ENCODE measurements at places on chromosomes 2 and 18.

- DNase-seq = no peak
Measured at GRCh38 chr18:9290156-9290555, 44.4 kb upstream of the TWSG1 start.

- DNase-seq = no peak
Measured at GRCh38 chr18:9495916-9496705, 20.8 kb downstream of the RALBP1 start.

DNA sequence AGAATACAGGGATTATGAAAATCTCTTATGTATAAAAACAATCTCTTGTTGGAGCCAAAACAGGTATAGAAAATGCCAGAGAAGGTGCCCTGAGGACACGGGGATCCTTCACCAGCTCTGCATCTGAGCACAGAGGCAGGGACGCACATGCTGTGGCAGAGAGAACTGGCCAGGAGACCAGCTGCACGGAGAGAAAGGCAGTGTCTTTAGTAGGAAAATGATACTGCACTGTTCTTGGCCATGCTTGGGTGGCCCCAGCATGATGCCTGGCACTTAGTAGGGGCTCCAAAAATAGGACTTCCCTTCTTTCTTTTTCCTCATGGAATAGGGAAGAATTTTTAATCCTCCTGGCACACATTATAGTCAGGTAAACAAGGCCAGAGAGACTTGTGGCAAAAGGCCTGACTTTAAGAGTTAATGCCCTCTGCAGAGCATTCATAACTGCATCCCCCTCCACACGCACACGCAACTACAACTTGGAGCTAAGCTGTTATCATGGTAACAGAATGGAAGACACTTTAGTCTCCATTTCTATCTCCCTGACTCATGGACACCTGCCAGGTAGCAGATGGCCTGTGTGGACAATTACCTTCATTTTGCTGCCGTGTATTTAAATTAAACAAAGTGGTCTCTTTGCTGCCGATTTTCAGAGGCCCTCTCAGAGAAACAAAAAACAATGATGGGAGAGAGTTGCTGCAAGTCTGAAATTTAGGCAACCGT lies 59.7 kb upstream of the DNMT3A start:
- DNase-seq = no peak

DNA sequence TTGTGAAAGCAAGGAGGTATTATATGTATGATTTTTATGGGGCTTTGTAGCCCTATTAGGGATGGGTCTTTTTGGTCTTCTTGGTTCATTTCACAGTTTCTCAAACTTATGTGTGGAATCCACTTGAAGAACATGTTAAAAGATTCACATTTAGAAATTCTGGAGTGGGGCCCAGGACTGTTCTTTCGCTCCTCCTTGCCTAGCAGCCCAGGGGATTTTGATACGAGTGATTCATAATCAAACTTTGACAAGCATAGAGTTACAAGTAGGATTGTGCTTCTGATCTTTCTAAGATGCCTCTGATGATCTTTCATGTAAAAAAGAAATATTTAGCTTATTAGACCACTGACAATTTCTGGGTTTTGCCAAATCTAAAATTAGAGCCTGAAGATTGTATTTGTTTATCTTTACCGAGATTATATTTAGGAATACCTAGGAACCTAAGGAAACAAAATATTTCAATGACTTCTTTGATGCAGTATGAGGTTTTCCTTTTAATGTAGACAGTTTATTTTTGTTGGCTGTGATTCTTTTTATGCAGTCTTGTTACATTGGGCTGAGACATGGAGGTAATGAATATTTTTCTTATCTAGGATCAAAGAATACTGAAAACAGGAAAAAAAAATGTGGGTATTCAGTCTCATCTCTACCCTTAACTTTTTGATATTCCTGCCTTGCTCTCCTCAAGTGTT lies 324.0 kb downstream of the PARD3B start:
- DNase-seq = no peak

DNA sequence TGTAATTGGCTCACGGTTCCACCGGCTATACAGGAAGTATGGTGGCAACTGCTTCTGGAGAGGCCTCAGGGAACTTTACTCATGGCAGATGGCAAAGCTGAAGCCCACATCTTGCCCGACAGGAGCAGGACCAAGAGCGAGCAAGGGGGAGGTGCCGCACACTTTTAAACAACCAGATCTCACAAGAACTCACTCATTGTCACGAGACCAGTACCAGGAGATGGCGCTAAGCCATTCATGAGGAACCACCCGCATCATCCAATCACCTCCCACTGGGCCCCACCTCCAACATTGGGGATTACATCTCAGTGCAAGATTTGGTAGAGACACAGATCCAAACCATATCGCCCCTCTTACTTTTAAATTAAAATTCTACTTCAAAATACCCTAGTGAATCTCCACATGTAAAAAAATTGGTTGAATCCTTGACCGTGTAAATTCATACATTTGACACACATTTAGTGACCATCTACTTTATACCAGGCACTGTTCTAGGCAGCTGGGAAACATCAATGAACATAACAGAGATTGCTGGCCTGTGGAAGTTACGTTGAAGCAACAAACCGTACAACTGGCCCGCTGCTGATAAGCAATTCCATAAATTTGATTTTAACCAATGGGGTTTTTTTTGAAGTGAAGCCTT lies 87.6 kb downstream of the ALPK2 start:
- DNase-seq = no peak

GRCh38 chr2:154400563-154401290 lies 297.8 kb upstream of the KCNJ3 start:
- DNase-seq = no peak

DNA sequence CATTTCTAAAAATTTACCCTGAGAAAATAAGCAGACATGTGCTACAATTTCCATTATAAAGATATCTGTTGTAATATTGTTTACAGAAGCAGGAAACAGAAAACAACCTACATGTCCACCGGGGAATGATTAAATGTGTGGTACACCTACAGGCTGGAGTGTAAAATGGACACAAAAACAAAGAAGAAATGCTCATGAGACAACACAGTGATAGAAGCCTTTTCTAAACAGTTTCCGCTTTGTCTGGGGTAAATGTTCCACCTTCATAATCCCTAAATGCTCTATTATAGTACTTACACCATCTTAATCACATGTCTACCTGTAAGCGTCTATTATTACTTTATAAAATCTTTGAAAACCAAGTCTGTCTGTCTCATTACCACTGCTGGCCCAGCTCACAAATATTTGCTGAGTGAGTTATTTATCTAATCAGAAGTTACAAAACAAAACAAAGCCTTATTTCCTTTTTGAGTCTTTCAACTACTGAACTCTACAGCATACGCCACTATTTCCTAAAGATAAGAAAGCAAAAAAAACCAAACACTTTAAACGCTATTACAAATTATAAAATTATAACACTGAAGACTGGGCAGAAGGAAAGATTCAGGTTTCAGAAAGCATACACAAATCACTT lies 95.3 kb downstream of the PIGN start:
- no peak for DNase-seq

GRCh38 chr2:174606336-174606735 lies 8.7 kb upstream of the WIPF1 start:
- peak; percentile 13 for DNase-seq

GRCh38 chr2:186934420-186934819 lies 85.5 kb upstream of the ZSWIM2 start:
- DNase-seq = no peak

- peak; percentile 97 for DNase-seq
Measured at GRCh38 chr2:10036095-10036884, 7.1 kb upstream of the KLF11 start.

DNA sequence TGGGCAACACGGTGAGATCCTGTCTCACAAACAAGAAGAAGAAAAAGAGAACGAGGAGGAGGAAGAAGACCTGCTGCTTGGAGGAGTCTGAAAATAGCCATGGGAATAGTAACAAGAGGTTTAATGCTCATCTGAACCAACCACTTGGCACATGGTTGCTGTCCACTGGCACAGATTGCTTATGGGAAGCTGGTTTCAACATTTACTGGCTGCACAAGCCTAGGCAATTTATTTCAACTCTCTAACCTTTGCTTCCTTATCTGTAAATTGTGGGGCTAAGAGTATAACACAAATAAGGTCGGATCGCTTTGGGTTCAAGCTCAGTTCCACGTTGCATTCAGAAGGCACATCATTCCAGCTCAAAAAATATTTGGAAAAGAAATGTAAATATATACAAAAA lies 14.2 kb upstream of the RHOB start:
- DNase-seq = no peak

DNA sequence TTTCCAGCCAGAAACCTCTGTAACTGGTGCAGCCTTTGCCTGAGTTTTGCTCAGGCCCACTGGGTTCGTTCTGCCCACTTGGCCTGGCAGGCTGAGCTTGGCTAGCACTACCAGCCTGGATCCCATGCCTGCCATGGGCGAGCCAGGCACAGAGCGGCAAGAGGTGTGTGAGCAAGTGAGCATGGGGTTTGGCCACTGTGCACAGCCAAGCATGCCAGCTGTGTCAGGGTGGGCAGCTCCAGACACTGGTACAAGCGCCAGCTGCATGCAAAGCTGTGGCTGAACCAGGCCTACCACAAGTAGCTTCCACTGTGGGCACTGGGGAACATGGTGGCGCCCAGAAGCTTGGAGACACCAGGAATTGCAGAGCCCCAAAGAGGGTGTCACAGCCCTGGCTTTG lies 56.3 kb upstream of the LDAH start:
- DNase-seq = no peak

GRCh38 chr2:235055891-235056516 lies 104.2 kb downstream of the SH3BP4 start:
- DNase-seq = no peak

DNA sequence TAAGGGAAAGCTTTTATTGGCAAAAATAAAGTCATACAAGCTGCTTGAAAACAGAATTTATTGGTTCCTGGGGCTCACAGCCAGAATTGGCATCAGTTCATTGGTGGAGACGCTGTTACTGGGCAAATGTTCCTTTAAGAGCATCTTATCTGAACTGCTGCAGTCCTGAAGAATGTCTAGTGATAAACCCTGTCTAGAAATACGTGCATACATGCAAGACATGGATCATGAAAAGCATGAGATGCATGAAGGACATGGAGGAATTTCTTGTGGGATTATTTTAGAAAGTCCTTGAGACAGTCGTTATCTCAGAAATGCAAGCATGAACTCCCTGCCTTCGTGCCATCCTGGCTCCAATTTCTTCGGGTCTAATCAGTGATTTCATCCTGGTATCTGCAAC lies 32.5 kb upstream of the FHOD3 start:
- no peak for DNase-seq

DNA sequence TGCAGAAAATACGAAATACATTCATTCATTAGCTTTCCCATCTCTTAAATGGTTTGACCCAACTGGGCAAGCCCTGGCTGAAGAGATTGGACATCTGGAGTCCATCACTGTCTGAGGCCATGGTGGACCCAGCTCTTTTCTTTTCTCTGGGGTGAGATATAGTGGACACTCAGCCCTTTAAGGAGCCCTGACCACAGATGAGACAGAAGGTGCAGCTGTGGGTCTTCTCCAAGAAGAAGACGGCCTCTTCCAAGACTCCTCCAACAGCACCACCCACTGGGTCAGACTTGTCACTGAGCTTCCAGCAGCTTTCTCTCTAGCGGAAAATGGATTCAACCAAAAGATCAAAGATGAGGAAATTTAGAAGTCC lies 27.2 kb downstream of the TWIST2 start:
- no peak for DNase-seq

DNA sequence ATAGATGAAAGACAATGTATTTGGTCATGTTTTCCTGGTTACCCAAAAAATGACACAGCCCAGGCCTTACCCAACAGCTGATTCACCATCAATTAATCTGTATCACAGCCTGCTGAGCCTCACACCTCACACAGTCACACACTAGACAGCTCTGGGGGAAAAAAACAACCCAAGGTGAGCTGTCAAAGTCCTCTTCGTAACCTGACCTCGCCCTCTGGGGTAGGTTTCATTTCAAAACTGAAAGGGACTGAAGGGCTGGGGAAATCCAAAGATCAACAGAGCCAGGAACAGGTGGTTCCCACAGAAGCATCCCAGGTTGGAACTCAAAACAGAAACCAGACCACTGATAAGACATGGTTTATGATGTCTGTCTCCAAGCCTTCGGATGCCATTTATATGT lies 18.2 kb upstream of the PCBP1 start:
- DNase-seq = no peak
